ENCODE measurements at places on chromosomes 4 and X.

GRCh38 chr4:159682996-159683395 is 580.1 kb downstream of the RAPGEF2 start:
- DNase-seq, result no peak

DNA sequence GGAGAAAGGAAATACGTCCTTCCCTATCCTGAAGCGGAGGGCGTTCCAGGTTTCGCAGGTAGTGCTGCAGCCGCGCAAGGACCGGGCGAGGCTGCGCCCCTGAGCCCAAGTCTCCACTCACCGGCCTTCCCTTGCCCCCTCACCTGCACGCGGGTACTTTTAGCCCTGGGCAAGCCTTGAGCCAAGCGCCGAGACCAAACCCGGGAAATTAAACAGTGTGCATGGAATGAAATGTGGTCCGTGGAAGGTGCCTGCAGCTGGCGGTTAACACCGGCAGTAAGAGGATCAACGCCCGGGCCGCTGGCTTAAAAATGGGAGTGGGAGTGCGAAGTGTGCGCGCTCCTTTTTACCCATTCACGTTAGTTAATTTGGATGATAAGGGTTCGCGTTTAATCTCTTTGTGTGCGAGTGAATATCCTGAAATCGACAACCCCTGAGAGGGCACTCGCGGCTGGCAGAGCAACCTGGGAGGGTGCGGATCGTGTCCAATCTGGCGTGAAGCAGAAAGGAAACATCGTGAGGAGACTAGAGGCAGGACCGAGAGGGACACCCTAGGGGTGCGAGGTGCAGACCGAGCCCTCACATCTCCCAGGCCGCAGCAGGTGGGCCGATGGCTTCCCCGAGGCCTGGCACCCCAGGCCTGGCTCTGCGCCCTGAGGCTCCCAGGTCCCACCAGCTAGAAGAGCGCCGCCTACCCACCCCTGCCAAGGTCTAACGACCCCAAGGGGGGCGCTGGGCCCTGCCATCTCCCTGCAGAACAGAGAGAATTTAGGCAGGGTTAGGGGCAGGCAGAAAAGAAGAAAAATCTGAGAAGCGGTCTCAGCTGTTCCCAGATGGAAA is 2.0 kb upstream of the HELT start:
- no peak for DNase-seq

DNA sequence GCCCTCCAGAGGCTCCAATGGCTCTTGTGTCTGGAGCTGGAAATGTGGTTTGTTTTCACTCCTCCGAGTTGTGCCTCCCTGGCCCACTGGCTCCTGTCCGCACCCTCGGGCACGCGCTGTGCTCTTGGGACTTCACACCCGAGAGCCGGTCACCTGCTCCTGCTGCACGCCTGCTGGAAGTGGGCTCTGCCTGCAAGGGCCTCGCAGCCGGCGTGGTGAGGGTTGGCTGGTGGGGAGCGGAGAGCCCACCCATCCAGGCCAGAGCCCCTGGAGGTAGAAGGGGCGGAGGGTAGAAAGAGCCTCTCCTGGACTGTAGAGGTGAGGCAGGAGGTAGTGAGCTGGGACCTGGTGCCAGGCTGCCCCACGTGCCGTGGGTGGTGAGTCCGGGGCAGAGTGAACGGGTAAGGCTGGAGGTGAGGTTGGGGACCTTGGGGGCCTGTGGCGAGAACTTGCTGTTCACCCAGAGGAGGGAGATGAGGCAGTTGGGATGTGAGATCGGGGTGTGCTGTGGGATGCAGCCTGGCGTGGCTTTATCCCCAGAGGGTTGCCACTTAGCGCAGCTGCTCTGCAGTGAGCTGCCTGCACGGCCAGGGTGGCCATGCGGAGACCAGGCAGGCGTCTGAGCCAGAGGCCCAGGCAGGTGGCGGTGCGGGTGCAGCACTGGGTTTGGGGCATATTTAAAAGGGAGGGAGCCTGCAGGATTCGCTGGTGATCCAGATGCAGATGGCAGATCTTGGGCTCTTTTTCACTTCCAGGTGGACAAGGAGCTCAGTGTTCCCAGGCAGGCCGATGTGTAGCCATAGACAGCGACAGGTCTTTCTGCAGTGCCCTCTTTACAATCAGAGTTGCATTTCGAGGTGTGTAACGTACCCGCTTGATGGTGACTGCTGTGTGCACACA is 48.8 kb downstream of the PCGF3 start:
- no peak for DNase-seq

DNA sequence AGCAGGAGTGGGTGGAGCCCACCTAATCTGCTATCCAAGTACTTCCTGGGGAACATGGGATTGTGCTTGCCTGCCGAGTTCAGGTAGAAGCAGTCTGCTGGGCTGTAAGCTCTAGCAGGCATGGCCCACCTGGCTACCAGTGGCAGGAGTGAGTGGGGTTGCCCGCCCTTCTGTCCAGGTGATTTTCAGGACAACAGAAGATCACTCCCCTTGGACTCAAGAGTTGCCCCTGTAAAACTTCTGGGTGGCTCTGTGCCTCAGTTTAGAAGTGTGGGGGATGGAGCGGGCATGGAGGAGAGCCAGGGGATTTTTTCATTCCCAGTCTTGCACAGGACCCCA is 43.5 kb downstream of the NDST3 start:
- DNase-seq, result no peak

GRCh38 chrX:129701624-129702069 is 37.1 kb upstream of the XPNPEP2 start:
- DNase-seq, result peak; percentile 90

GRCh38 chr4:113869743-113870375 is 108.3 kb upstream of the CAMK2D start:
- DNase-seq, result no peak

DNA sequence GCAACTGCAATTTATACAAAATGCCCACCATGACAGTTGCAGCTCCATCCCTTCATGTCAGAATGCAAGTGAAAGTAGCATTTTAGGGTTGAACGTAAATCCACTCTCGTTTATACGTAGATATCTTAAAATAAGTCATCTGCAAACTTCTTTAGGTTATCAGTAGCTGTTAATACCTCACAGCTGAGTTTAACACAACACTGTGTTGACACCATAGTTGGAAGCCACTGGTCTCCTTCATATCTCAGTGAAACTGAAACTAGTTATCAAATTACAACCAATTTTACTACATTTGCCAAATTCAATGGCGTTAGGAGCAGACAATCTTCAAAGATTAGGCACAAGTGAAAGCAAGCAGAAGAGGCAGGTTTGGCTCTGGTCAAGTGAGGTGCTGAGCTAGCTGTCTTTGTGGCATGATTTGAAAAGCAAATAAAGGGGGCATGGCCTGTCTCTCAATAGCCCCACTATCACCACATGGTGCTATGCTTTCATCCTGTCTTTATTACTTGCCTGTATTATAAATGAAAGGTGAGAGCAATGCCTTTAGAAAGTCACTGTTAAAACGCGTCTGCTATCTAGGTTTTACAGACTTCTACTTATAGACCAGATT is 12.3 kb downstream of the PPP3CA start:
- peak; percentile 31 for DNase-seq

Measured in cardiac muscle cell (in vitro differentiated cells and primary cell).